Activated B cell treated with CpG ODN at 0.5 μM for 24 hours (primary cell): ENCODE measurements at places on chromosomes 7 and 10.
A peak's percentile ranks its signal among the peaks of the same experiment; 100 is the strongest.

DNA sequence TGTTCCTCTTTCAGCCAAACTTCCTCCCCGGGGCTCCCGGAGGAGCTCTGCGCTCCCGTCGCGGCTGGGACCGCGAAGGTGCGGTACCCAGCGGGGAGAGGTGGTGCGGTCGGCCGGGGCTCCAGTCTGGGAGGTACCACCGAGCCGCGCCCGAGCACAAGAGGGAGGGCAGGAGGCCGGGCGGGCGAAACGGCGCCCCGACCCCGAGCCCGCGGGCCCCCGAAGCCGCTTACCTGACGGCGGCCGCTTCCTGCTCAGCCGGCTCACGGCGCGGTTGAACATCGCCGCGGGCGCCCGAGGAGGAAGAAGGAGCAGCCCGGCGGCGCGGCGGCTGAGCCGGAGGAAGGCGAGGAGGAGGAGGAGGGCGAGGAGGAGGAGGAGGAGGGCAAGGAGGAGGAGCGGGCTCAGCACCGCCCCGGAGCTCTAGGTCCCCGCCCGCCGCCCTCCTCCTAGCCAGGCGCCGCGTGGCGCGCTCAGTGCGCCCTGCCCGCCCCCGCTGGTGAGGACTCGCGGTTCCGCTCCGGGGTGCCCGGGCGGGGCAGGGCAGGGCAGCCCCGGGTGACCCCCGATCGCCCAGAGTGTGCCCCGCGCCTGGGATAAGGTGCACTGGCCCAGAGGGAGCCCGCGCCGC lies at the start of gene RGS10:
RGS10 (minus strand) TSS at position 363 of the 631 bp plus-strand sequence; CDS start at position 282, 81 bp downstream.
- H3K4me3 ChIP-seq = peak within 1 kb of the TSS; percentile 91
- H3K27ac ChIP-seq = peak within 1 kb of the TSS; percentile 87
- H3K4me1 ChIP-seq = peaks cover 45% of the 10 kb centered on the region
- peak; percentile 67 for DNase-seq

- H3K27ac ChIP-seq = no peak overlapping the region
- no peak for DNase-seq
- H3K36me3 ChIP-seq = no peaks in the 10 kb centered on the region
- no peak overlapping the region for H3K4me3 ChIP-seq
- H3K4me1 ChIP-seq = no peaks in the 10 kb centered on the region
Measured at GRCh38 chr10:6563075-6563474, 17.0 kb downstream of the PRKCQ start.

DNA sequence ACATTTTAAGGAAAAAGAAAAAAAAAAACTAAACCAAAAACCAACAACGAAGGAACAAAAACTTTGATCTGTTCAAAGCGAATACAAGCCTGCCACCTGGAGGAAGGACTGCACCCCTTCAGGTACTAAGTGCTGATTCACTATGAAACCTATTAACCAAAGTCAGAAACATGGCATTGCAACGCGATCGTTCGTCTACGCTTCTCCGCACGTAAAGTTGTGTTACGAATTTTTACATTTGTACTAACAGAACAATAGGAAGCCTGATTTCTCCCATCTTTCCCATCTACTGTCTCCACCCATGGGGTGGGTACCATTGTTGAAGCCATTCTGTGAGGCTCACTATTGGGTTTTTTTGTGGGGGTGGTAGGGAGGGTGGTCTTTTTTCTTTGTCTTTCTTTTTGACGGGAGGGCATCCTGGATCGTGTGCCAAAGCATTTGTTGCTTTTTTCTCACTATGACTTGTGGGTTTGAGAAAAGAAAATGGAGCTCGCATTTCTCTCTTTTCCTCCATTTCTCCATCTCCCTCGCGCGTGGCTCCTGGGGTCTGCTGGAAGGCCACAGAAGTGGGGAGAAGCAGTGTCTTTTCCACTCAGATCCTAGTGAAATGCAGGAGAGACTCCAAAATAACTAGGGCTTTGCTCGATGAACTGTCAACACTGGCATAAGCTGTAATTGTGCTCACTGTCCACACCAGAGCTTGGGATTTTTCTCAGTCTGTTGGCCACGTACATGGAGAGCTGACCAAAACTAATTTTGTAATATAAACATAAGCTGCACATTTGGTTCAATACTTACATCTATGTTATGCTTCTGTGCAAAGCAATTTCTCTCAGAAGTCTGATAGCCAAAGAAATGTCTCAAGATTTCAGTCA lies 100.9 kb upstream of the YAE1 start:
- no peak overlapping the region for H3K27ac ChIP-seq
- H3K4me1 ChIP-seq = peaks cover 4% of the 10 kb centered on the region
- no peak for DNase-seq
- no peaks in the 10 kb centered on the region for H3K36me3 ChIP-seq

GRCh38 chr7:8528311-8528710 lies 94.9 kb downstream of the NXPH1 start:
- no peak overlapping the region for H3K27ac ChIP-seq
- H3K4me3 ChIP-seq = no peak overlapping the region
- H3K4me1 ChIP-seq = no peaks in the 10 kb centered on the region
- H3K36me3 ChIP-seq = no peaks in the 10 kb centered on the region
- DNase-seq = no peak
- peaks cover 3% of the 10 kb centered on the region for H3K27me3 ChIP-seq

- no peak overlapping the region for H3K4me3 ChIP-seq
- no peak overlapping the region for H3K27ac ChIP-seq
- no peak for DNase-seq
- peaks cover 10% of the 10 kb centered on the region for H3K27me3 ChIP-seq
- H3K36me3 ChIP-seq = no peaks in the 10 kb centered on the region
- peaks cover 3% of the 10 kb centered on the region for H3K4me1 ChIP-seq
Measured at GRCh38 chr7:88761779-88762178, 2.3 kb downstream of the ZNF804B start.

GRCh38 chr7:148983200-148984146 lies 44.8 kb downstream of the PDIA4 start:
- peak overlapping the region; percentile 91 for H3K4me3 ChIP-seq
- H3K36me3 ChIP-seq = peaks cover 12% of the 10 kb centered on the region

- H3K4me3 ChIP-seq = no peak overlapping the region
- no peak overlapping the region for H3K27ac ChIP-seq
- no peak for DNase-seq
- H3K36me3 ChIP-seq = no peaks in the 10 kb centered on the region
Measured at GRCh38 chr10:28849821-28850220, 172.5 kb downstream of the BAMBI start.

GRCh38 chr10:1648648-1649047 lies 88.7 kb downstream of the ADARB2 start:
- H3K4me1 ChIP-seq = peaks cover 5% of the 10 kb centered on the region
- peaks cover 19% of the 10 kb centered on the region for H3K27me3 ChIP-seq
- no peaks in the 10 kb centered on the region for H3K36me3 ChIP-seq
- DNase-seq = no peak
- no peak overlapping the region for H3K27ac ChIP-seq
- no peak overlapping the region for H3K4me3 ChIP-seq

GRCh38 chr10:100737355-100738054 lies 7.9 kb upstream of the PAX2 start:
- no peak overlapping the region for H3K27ac ChIP-seq
- H3K4me1 ChIP-seq = peaks cover 27% of the 10 kb centered on the region
- DNase-seq = no peak
- peaks cover 72% of the 10 kb centered on the region for H3K27me3 ChIP-seq

GRCh38 chr10:63491588-63492316 lies 26.0 kb upstream of the JMJD1C start:
- peaks cover 4% of the 10 kb centered on the region for H3K36me3 ChIP-seq
- no peak overlapping the region for H3K27ac ChIP-seq
- H3K4me3 ChIP-seq = no peak overlapping the region
- no peaks in the 10 kb centered on the region for H3K27me3 ChIP-seq
- DNase-seq = no peak

DNA sequence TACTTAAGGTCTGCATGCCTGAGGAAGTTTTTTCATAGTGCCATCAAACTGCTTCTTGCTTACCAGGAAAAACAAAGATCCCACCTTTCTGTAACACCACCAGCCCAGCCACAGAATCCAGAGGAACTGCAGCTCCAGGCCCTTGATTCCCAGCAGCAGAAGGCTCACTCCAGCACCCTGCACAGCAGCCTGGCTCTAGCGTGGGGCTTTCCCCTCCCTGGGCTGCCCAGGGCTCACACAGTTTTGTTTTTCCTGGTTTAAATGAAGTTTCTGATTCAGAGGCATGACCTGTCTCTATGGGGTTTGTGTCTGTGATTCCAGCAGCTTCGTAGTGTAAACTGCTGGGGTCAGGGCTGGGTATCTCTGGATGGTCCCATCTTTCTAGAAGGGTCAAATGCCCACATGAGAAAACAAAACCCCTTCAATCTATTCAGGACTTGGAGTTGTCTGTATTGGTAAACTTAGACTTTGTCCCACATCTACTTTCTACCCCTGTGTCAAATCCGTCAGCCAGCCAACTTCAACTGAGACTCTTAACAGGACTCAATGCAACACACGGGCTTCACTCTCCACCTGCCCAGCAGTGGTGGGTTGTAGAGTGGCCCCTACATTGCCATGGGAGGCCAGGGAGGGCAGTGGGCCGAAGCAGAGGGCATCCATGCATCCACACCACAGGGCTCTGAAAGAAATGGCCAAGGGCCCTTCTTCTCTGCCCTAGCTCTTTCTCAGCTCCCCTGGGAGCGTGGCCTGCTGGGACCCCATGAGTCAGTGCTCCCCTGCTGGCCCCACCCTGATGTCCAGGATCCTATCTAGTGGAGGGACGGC lies 73.6 kb downstream of the ATXN7L1 start:
- H3K27me3 ChIP-seq = no peaks in the 10 kb centered on the region
- no peak overlapping the region for H3K27ac ChIP-seq
- no peak for DNase-seq
- no peaks in the 10 kb centered on the region for H3K36me3 ChIP-seq

- no peak overlapping the region for H3K4me3 ChIP-seq
- H3K27me3 ChIP-seq = no peaks in the 10 kb centered on the region
- H3K27ac ChIP-seq = no peak overlapping the region
Measured at GRCh38 chr10:33673839-33674415, 339.5 kb upstream of the NRP1 start.

DNA sequence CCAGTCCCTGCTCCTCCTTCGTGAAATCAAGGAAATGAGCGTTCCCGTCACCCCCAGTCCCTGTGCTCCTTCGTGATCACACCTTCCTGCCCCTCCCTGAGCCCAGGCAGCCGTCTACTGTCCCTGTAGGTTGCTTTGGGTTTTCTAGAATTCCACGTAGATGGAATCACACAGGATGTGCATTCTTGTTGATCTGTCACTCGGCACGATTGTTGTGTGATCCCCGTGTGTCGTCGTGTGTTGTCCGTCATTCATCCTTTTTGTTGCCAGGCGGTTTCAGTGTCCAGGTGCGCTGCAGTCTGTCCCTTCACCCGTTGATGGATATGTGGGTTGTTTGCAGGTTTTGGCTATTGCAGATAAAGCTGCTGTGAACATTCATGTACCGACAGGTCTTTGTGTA lies 9.4 kb downstream of the MTG1 start:
- no peaks in the 10 kb centered on the region for H3K27me3 ChIP-seq
- no peak for DNase-seq
- no peak overlapping the region for H3K27ac ChIP-seq

- no peak overlapping the region for H3K4me3 ChIP-seq
- H3K27me3 ChIP-seq = no peaks in the 10 kb centered on the region
- no peaks in the 10 kb centered on the region for H3K36me3 ChIP-seq
Measured at GRCh38 chr7:8561449-8561848, 128.0 kb downstream of the NXPH1 start.

DNA sequence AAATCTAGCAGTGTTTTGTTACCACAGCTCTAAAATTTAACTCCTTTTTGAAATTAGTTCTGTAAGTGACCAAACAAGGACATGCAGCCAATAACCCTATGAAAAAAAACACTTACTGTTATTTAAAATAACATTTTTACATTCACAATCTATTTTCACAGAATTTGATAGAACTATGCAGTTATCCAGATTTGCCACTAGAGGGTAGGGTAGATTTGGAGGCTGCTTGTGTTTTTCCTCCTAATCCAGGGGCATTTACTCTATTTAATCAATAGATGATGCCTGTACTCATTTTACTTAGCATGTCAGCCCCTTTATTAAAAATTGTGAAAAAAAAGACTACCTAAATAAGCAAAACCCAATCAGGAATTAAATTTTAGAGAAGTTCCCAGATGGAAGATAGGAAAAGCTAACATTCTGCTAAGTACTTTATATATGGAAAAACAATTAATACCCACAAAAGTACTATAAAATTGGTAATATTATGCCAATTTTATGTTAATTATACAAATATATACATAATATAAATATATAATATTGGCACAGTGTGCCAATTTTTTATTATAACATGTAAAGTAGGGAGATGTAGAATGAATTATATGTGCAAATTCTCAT lies 18.1 kb upstream of the LIPK start:
- DNase-seq = no peak
- no peaks in the 10 kb centered on the region for H3K4me1 ChIP-seq
- no peak overlapping the region for H3K4me3 ChIP-seq
- H3K27ac ChIP-seq = no peak overlapping the region

GRCh38 chr7:34222316-34222715 lies 317.0 kb downstream of the BMPER start:
- no peak overlapping the region for H3K4me3 ChIP-seq
- H3K27ac ChIP-seq = no peak overlapping the region
- no peaks in the 10 kb centered on the region for H3K27me3 ChIP-seq
- H3K36me3 ChIP-seq = no peaks in the 10 kb centered on the region
- no peaks in the 10 kb centered on the region for H3K4me1 ChIP-seq
- no peak for DNase-seq

GRCh38 chr7:29154076-29154475 lies 7.7 kb upstream of the CPVL start:
- H3K27ac ChIP-seq = no peak overlapping the region
- no peak overlapping the region for H3K4me3 ChIP-seq
- DNase-seq = no peak
- H3K27me3 ChIP-seq = peaks cover 27% of the 10 kb centered on the region
- H3K4me1 ChIP-seq = no peaks in the 10 kb centered on the region

- H3K36me3 ChIP-seq = peaks cover 15% of the 10 kb centered on the region
- no peaks in the 10 kb centered on the region for H3K27me3 ChIP-seq
- no peaks in the 10 kb centered on the region for H3K4me1 ChIP-seq
- no peak overlapping the region for H3K27ac ChIP-seq
- H3K4me3 ChIP-seq = no peak overlapping the region
Measured at GRCh38 chr10:70549962-70550458, 52.5 kb downstream of the PRF1 start.

- no peak overlapping the region for H3K4me3 ChIP-seq
- DNase-seq = no peak
- no peak overlapping the region for H3K27ac ChIP-seq
- peaks cover 11% of the 10 kb centered on the region for H3K4me1 ChIP-seq
Measured at GRCh38 chr7:107027208-107027607, 17.3 kb upstream of the PRKAR2B start.

GRCh38 chr10:96420228-96421009 lies 61.6 kb upstream of the OPALIN start:
- H3K4me1 ChIP-seq = no peaks in the 10 kb centered on the region
- H3K27me3 ChIP-seq = peaks cover 4% of the 10 kb centered on the region
- no peak for DNase-seq
- H3K27ac ChIP-seq = no peak overlapping the region

GRCh38 chr7:150939466-150939865 lies 38.7 kb downstream of the KCNH2 start:
- H3K4me3 ChIP-seq = no peak overlapping the region
- no peak for DNase-seq
- no peaks in the 10 kb centered on the region for H3K36me3 ChIP-seq
- peaks cover 5% of the 10 kb centered on the region for H3K4me1 ChIP-seq
- peaks cover 18% of the 10 kb centered on the region for H3K27me3 ChIP-seq
